Activated CD4-positive, alpha-beta memory T cell treated with anti-CD3 and anti-CD28 coated beads, Interleukin-2, amount 10 ng/mL, durations not matched to agents 7 days and 5 days (primary cell): ENCODE measurements at places on chromosomes 6 and 20. TPM values are rescaled to one million over a fixed set of nuclear protein-coding genes. Genes with fewer than 3 reads are reported as not detected.

CGA gene
- total RNA-seq: not detected

DNA sequence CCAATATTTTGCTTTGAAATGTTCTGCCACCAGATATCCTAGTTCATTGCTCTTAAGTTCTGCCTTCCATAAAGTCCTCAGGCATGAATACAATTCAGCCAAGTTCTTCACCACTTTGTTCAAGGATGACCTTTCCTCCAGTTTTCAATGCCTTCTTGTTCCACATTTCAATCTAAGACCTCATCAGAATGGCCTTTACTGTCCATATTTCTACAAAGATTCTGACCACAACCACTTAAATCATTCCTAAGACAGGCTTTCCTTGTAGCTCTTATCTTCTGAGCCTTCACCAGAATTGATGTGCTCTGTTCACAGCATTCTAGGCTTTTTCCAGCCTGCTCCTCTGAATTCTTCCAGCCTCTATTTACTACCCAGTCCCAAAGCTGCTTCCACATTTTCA lies 319.0 kb downstream of the HACE1 start:
- DNase-seq: no peak

DNA sequence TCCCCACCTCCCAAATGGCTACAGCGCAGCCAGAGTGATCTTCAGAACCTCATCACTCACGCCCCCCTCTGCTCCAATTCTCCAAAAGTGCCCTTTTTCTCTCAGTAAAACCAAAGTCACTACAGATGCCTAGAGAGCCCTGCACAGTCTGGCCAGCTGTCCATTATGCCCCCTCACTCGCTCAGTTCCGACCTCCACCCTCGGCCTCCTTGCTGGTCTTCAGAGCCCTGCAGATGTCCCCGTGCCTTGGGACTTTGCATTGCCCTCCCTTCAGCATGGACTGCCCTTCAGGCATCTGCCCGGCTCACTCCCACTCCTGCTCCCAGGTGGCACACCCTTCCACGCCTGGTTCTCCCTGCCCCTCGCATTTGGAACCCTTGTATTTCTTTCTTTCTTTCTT lies 1.1 kb upstream of the RAET1E start:
- DNase-seq: peak; percentile 1

DNA sequence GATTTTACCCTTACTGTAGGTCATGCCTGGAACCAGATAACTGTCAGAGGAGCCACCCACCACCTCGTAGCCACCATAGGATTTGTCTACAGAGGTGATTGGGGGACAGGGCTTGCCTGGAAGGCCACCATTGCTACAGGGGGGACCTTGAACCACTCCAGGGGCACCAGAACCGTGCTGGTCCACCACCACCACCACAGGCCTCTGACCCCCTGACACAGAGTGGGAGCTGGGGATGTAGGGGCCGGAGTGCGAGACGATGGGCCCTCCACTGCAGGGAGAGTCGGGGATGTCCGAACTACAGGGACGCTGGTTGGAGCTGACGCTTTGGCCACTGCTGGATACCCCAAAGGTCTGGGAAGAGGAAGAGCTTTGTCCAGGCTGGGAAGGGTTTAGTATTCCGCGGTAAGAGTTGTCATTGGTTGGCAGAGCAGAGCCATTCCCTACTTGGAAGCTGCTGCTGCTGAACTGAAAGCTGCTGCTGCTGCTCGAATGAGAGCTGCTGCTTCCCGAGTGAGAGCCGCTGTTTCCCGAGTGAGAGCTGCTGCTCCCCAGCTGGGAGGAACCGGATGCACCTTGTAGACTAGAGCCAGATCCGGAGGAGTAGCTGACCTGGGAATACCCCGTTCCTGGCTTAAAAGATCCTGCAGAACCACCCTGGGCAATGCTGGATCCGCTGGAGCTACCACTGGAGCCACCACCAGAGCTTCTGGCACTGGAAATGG lies 2.2 kb downstream of the PSORS1C1 start:
- DNase-seq: no peak

SDHAF4 gene
- 11.6 TPM for total RNA-seq

- peak; percentile 62 for DNase-seq
Measured at GRCh38 chr6:2353412-2354137, 108.2 kb upstream of the GMDS start.

- peak; percentile 41 for DNase-seq
Measured at GRCh38 chr20:50519036-50519762, 9.0 kb downstream of the PTPN1 start.

MPIG6B gene
- total RNA-seq: not detected

- DNase-seq: no peak
Measured at GRCh38 chr20:41049451-41049850, 20.8 kb downstream of the TOP1 start.

TMEM74B gene
- total RNA-seq: 1.8 TPM

HNF4A gene
- total RNA-seq: not detected

GRCh38 chr6:83908813-83909212 lies 49.3 kb downstream of the CYB5R4 start:
- no peak for DNase-seq

- DNase-seq: no peak
Measured at GRCh38 chr6:111612379-111612778, 6.7 kb upstream of the TRAF3IP2 start.

DNA sequence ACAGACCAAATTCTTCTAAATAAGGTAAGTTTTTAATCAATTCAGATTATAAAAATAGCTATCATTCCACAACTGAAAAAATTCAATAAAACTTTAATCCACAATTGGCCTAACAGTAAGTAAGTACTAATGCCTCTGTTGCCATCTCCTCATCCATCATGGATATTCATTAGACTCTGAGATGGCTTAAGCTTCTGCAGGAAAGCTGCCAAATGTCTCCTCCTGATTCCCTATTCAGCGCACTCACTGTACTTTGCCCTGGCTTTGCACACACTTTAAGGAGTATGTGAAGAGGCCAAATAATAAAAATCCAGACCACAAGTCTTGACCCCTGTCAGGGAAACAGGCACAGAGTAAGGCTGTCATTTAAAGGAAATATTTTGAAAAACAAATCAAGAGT lies 23.6 kb downstream of the PGM3 start:
- DNase-seq: no peak

OTOR gene
- not detected for total RNA-seq

ZNF831 gene
- 12.1 TPM for total RNA-seq

SEL1L2 gene
- total RNA-seq: not detected
